ENCODE measurements at places on chromosomes 11 and 22.

- no peak for DNase-seq
Observed at GRCh38 chr11:118313242-118313641, 8.7 kb downstream of the CD3E start.

- no peak for DNase-seq
Observed at GRCh38 chr11:77233011-77233410, 68.5 kb downstream of the GDPD4 start.

- DNase-seq: no peak
Observed at GRCh38 chr22:21641417-21641788, 699 bp upstream of the SDF2L1 start.

GRCh38 chr11:79006854-79007253 lies 432.2 kb upstream of the NARS2 start:
- DNase-seq: no peak

DNA sequence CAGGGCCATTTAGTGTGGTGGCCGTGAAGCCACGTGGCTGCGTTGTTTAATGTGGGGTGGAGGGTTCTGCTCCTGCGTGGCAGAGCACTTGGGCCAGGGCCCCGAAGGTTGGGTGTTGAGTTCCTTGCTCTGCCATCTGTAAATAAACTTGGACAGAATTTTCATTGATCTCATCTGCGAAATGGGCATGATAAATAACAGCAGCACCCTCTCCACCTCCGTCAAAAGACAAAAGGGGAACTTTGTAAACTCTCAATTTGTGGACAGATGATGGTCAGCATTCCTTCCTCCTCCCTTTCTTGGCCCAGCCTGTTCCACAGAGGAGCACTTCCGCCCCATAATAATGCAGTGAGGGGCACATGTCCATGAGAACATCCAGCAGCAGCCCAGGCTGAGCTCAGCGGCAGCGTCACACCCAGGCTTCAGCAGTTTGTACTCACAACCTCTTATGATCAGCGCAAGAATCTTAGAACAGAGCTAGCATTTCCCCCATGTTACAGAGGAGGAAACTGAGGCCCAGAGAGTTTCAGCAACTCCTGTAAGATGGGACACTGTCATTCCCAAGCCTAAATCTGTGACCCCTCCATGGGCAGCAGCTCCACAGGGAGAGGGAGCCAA lies 874.5 kb downstream of the BRD1 start:
- DNase-seq: no peak

GRCh38 chr22:47220752-47221151 lies 458.3 kb downstream of the TBC1D22A start:
- DNase-seq: no peak

- no peak for DNase-seq
Observed at GRCh38 chr11:115700496-115700895, 196.3 kb upstream of the CADM1 start.
